ENCODE measurements at places on chromosomes 1 and 21.

GRCh38 chr21:15992171-15992570 is 262.4 kb downstream of the USP25 start:
- DNase-seq: no peak

- DNase-seq: no peak
Measured at GRCh38 chr1:26290882-26291261, 11.0 kb downstream of the SH3BGRL3 start.

GRCh38 chr1:220451532-220451931 is 76.4 kb upstream of the MARK1 start:
- no peak for DNase-seq

GRCh38 chr1:35298464-35298863 is 30.0 kb downstream of the ZMYM4 start:
- DNase-seq: peak; percentile 65

GRCh38 chr1:29394521-29395225 is 158.4 kb downstream of the PTPRU start:
- DNase-seq: no peak

DNA sequence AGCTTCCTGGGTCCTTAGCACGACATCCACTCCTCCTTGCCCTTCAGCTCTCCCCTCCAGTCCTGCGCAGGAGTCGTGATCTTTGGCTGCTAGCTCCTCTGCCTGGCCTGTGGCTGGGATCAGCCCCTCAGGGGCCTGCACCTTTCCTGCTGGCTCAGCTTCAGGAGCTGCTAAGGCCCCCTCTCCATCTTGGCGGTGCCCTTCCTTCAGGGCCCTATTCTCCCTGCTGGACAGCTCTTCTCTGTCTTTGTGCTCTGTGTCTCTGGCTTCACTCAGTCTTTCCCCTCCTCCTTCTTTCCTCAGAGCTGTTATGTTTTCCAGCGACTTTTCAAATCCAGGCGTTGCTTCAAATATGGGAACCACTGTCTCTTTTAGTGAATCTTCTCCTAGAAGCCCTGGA is 59.5 kb upstream of the LRRC53 start:
- DNase-seq: no peak

DNA sequence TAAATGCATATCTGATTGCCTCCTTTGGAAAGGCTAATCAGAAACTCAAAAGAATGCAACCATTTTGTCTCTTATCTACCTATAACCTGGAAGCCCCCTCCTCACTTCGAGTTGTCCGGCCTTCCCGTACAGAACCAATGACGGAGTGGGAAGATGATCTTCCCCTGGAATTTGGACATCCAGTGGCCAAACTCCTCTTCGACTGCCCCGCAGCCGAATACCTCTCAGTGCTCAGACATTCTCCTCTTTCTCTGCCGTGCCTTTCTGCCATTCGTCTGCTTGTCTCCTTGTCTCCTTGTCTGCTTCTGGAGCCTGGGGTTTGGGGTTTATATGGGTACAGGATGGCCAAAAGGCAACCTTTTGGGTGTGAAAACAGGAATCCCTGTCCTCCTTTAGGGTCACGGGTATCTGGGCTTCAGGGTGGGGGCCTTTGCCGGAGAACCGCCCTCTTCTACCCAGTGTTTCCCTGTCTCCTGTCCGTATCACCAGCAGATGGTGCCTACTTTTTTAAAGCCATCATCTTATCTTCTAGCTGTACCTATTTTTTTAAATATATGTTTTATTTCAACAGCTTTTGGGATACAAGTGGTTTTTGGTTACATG is 35.9 kb upstream of the RAB4A start:
- no peak for DNase-seq

- DNase-seq: peak; percentile 35
Measured at GRCh38 chr1:234768569-234769283, 158.7 kb upstream of the IRF2BP2 start.

- peak; percentile 45 for DNase-seq
Measured at GRCh38 chr1:33349081-33349759, 28.3 kb upstream of the A3GALT2 start.

- no peak for DNase-seq
Measured at GRCh38 chr1:81513796-81514354, 286.9 kb upstream of the ADGRL2 start.

DNA sequence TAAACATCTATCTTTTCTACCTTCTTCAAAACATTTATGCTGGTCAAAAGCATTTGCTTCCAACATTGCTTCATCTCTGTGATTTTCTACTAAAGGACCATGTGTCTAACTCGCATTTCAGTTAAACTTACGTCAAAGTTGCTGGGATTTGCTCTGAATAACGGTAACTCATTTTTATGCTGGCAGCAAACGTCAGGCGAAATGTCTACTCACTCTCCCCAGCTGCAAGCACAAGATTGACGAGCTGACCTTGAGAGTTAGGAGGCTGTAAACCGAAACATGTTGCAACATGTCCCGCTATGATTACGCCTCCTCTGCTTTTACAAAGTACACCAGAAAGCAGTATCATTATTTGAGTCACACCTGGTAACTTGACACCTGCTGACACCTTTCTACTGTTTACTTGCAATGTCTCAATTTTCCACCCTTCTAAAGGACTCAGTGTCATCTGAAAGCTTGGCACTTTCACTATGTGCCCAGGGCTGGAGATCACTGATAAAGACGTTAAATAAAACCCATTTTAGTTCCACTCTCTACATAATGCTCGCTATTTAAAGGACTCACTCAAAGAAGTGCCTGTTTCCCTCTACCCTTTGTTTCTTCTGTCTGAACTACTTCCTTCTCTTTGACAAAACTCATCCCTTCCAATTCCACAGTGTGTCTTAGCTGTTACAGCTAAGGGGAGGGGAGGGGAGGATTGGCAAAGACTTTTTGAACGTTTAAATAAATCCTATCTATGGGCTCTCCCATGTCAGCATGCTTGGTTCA is 111.9 kb downstream of the PTPN14 start:
- DNase-seq: peak; percentile 18

DNA sequence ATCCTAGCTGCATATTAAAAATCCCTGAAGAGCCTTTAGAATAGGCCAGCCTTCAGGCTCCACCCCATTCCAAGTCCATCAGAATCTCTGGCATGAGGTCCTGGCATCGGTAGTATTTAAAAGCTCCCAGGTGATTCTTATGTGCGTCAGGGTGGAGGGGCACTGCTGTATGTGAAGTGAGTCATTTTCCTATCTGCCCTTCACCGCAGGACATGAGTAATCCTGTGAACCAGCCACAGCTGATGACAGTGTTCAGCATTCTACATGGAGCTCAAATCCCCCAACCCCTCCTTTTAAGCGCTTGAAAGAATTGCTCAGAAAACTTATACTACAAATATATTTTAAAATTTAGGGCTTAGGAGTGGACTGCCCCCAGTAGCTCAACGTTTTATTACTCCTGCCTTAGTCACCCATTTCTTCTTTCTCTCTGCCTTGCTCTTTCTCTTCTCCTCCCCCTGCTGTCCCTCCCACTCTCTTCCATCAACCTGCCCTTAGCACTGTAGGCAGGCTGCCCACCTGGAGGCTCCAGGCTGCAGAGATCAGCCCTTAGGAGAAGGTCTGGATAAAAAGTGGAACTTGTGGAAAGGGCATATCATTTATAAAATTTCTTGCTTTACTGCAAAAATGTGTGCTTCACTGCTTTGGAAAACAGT is 73.8 kb upstream of the ZNF281 start:
- DNase-seq: peak; percentile 5

DNA sequence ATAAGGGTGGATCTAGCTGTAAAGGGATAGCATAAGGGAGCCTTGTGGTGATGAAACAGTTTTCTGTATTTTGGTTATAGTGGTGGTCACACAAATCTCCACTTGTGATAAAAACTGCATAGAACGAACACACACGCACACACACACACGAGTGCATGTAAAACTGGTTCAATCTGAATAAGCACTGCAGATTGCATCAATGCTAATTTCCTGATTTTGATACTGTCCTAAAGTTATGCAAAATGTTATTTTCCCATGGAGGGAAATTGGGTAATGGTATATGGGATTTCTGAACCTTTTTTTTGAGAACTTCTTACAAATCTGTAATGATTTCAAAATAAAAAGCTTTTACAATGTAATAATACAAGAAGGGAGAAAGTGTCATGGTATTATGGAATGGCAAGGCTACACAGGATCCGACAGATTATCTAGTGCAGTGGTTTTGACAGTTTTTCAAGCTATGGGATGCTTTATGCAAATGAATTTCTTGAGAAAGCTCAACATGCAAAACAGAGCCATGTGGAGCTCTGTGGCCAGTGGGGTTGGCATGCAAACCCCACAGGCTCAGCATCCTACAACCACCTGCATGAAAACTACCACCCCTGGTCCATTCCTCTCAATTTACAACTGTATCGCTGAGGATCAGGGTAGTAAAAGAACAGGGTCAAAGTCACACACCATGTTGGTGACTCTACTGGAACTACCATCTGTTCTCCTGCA is 18.8 kb downstream of the SLC41A1 start:
- no peak for DNase-seq

GRCh38 chr1:39105841-39106765 is 80.0 kb downstream of the NDUFS5 start:
- DNase-seq: peak; percentile 36

DNA sequence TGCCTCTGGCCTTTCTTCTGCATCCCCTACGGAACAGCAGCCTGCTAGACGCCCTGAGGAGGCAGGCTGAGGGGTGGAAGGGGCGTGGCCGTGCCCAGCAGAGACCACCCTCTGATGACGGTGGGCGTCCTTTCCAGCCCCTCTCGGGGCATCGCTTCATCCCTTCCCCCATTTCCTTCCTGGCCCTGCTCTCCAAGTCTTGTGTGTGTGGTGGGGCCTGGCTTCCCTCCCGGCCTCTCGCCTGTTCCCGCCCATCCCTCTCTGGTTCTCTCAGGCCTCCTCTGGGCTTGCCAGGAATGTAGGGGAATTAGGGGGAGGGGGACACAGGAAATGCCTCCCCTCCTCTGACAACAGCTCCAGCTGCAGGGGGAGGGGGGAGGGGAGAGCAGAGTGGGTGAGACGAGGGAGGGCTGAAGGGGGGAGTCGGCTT is 51.1 kb downstream of the SKI start:
- DNase-seq: no peak

- no peak for DNase-seq
Measured at GRCh38 chr1:162020150-162020549, 3.5 kb downstream of the OLFML2B start.

GRCh38 chr1:110962892-110963690 is 631 bp downstream of the LRIF1 start:
- peak; percentile 81 for DNase-seq
